CD14-positive monocyte (primary cell): ENCODE measurements at places on chromosomes 13 and 19. TPM values are rescaled to one million over a fixed set of nuclear protein-coding genes. Genes with fewer than 3 reads are reported as not detected.

The C19orf73 gene
- polyA plus RNA-seq, result 0.76 TPM

The THAP8 gene
- polyA plus RNA-seq, result 2.4 TPM

The VWA8 gene
- polyA plus RNA-seq, result 2.0 TPM

The SOX21 gene
- polyA plus RNA-seq, result not detected

The RB1 gene
- polyA plus RNA-seq, result 8.5 and 18.4 TPM in 2 replicates

The LILRA1 gene
- 136 and 141 TPM in 2 replicates for polyA plus RNA-seq
